ENCODE measurements at places on chromosomes 16 and 17.

GRCh38 chr17:28937044-28937729 is 14.1 kb downstream of the PHF12 start:
- DNase-seq = no peak

DNA sequence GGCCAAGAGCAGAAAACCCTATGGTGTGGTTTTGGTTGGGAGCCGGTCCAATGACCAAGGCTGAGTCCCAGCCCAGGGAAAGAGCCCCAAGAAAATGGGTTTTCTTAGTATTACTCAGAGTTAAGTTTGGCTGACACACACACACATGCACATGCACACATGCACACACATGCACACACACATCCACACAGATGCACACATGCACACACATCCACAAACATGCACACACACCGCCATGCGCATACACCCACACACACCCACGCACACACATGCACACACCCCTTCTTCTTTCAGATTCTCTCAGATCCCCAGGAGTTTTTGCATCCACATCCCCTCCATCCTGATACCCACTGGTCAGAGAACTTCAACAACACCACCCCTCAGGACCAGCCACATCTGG is 9.1 kb downstream of the ABCC12 start:
- DNase-seq = no peak

DNA sequence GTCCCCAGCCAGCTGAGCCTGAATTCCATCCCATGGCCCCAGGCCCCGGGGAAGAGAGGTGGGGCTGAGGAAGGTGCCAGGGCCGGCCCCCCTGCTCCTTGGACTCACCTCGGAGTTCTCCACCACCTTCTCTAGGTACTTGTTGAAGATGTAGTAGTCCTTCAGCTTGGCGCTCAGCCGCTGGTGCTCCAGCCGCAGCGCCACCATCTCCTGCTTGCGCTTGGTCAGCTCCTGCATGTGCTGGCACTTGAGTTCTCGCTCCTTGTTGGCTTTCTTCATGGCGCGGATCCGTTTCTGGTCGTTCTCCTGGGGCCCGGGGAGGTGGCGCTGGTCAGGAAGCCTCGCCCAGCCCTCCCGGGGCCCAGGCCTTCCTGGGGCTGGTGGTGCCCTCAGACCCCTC is 3.3 kb downstream of the CCDC42 start:
- no peak for DNase-seq

- no peak for DNase-seq
Observed at GRCh38 chr17:39626171-39627046, at the start of gene PPP1R1B. Gene PPP1R1B, plus strand, starts transcription at chr17:39626952. Its CDS starts 441 bp downstream, at chr17:39627393.

- DNase-seq = no peak
Observed at GRCh38 chr17:4523946-4524345, 25.3 kb downstream of the SPNS2 start.

DNA sequence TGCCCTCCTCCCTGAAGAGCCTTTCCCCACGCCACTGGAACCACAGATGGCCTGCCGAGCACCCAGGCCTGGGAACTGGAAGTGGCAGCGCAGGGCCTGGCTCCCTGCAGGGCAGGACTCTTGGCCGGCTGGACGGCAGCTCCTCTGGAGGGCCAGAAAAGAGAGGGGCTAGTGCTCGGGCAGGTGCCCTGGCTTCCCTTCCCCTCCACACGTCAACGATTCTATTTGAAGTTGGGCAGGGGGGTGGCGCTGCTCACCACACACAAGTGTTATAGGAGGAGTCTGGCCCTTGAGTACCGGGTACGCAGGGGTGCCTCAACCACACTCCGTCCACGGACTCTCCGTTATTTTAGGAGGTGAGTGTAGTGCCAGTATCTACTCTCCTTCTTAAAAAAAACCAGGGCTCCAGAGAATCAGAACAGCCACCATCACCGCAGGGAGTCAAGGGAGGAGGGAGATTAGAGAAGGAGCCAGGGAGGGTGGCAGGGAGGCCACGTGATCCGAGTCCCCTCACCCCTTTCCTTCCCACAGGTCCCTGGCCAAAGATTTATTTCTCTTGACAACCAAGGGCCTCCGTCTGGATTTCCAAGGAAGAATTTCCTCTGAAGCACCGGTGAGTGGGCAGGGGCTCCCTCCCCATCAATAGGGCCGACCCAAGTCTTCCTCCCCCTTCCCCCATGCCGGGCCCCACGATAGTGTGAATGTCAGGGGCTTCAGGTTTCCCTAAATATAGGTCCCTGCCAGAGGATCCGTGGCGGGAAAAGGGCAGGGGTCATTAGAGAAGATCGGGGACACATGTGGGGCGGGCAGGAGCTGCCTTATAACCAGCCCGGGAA is 1.4 kb upstream of the ALDOA start:
- peak; percentile 59 for DNase-seq
